Stimulated activated memory B cell treated with anti-CD40 and anti-IgM and Interleukin-4, amounts not matched to agents 10 μg/mL and 1 μg/mL and 100 μg/mL, for 72 hours (primary cell): ENCODE measurements at places on chromosomes 4 and X.

DNA sequence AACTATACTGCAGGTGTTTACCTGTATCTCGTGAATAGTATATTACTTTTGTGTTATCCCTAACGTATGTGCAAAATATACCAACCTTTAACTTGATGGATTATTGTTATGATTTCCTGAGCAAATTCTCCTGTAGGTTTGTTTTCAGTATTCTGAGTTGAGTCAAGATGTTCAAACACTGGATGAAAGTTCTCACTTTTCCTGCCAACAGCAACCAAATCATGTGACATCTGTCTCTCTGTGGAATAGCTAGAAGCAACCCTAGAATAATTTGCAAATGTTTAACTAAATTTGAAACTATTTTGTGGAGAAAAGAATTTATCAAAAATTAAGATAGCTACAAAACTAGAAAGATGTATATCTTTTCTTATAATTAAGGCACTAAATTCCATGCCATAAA lies 35.6 kb downstream of the BCLAF3 start:
- ATAC-seq = no peak

- ATAC-seq = no peak
Observed at GRCh38 chr4:183541010-183541751, 36.3 kb downstream of the ING2 start.

- no peak for ATAC-seq
Observed at GRCh38 chrX:125236955-125237354, 82.7 kb upstream of the TEX13C start.

DNA sequence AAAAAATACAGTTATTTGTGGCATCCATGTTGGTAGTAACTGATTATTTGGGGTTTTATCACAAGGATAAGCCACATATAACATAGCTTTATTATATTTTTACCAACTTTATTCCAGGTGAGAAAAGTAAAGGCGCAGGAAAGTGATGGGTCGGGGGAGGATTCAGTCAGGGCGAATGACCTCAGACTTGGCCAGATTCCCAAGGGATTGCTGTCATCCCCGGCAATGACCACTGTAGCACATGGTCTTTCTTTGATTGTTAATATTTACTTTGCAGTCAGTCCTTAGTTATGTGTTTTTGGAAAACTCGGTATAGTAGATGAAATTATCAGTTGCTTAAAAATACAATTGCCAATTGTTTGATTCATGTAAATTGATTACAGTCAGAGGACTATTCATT lies 17.6 kb downstream of the GRIA3 start:
- no peak for ATAC-seq

DNA sequence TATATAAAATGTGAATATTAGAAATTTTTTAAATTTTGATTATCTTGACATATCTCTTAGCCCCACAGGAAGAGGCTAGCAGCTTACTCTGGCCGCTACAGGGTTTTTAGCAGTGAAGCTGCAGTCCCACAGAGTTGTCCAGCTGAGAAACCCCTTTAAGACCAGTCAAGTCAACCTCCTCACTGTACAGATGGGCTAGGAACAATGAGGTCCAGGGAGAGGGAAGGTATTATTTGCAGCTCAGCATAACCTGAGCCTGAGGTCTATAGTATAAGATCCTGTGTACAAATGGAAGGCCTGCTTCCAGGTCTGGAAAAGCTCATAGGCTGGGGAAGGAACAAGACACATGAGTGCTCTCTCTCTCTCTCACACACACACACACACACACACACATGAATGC lies 1.8 kb downstream of the VSIG4 start:
- ATAC-seq = no peak

DNA sequence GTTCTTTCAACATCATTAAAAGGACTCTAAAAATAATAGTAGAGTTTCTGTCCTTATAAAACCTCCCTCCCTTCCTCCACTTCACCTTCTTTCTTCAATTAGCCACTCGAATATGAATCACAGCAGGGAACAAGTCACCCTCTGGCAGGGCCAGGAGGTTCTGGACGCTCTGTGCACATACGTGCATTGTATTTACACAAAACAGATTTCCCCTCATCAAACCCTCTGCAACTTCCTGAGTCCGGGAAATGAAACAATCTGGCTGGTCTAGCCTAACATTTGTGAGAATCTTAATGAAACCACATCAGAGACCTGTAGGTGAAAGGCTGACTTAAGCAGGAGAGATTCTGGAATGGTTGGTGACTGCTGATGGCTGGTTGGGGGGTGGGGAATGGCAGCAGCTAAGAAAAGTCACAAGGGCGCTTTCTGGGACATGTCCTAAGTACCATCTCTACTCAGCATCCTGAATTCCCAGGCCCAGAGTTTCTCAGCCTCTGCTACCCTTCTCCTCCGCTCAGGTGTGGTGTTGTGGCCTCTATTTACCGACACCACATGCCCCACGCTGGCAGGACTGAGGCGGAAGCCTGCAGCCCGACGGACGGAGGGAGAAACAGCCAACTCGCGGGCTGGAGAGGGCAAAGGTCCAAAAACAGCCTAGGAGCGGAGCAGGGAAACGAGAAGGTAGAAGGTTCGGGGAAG lies 1.0 kb downstream of the ZDHHC9 start:
- ATAC-seq = no peak
